ENCODE measurements at places on chromosomes 6 and 20.

DNA sequence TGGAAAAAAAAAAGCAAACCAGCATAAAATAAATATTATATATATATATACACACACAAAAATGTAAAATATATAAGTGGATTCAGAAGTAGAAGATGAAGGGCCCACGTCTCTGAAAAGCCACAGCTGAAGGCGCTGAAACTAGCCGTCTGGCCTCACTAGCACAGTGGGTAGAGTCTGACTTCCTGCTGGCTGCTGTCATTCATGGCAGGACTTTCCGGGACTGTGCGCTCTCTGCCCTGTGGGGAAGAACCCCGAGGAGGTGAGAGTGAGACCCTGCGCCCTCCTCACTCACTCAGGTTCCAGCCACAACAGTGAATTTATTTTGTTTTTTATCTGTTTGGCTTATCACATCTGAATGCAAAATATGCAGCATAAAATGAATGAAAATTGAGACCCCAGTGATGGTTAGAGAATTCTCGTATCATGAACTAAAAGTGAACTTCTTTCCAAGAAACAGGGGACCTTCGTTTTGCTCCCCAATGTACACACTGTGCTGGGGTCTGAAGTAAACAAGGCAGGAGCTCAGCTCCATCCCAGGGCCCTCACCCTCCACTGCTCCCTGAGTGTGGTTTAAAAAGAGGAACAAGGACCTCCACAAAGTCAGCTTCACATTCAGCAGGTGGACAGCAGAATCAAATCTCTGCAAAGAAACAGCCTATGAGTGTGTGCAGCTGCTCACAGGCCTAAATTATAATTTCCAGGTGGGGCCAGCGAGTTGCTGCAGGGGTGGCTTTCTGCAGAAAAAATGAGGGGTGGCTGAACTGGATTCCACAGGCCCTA is 1.3 kb upstream of the RAMACL start:
- DNase-seq: peak; percentile 72

GRCh38 chr6:115899730-115900282 is 160.9 kb downstream of the FRK start:
- no peak for DNase-seq

- DNase-seq: no peak
Observed at GRCh38 chr20:23652926-23653325, 15.2 kb upstream of the CST3 start.

DNA sequence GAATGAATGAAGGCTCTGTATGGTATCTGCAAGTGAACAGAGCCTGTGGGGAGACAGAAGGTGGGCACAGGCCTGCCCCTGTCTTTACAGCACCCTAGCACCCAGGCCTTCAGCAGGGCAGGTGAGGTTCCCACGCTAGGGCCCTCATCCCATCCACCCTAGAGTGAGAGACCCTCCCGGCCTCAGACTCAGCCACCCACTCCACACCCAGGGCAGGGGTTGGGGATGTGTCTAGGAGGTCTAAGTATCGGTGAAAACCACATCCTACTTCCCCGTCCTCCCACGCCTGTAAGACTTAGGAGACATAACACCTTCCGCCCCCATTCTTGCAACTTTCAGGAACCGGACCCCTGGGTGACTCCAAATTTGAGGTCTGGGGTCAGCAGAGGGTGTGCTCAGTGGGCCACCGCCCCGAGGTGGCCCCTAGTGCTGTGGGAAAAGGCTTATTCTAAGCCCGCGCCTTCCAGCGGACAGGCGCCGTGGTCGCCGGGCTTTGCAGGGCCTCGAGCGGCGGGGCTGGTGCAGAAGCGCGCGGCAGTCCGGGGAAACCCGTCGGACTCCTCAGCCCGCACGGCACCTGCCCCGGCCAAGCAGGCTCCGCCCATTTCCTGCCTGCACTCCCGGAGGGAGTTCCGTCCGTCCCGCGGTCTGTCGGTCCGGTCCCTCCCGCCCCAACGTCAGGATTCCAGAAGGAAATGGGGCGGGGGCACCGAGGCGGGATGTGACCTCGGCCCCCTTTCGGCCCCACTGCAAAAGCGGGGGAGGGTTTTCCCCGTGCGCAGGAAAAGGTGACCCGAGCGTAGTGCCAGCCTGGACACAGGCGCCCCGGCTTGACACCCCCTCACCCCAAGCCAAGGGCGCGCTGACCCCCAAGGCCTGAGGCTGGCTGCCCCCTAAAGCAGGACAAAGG is 868 bp downstream of the SAMD10 start:
- DNase-seq: peak; percentile 62

DNA sequence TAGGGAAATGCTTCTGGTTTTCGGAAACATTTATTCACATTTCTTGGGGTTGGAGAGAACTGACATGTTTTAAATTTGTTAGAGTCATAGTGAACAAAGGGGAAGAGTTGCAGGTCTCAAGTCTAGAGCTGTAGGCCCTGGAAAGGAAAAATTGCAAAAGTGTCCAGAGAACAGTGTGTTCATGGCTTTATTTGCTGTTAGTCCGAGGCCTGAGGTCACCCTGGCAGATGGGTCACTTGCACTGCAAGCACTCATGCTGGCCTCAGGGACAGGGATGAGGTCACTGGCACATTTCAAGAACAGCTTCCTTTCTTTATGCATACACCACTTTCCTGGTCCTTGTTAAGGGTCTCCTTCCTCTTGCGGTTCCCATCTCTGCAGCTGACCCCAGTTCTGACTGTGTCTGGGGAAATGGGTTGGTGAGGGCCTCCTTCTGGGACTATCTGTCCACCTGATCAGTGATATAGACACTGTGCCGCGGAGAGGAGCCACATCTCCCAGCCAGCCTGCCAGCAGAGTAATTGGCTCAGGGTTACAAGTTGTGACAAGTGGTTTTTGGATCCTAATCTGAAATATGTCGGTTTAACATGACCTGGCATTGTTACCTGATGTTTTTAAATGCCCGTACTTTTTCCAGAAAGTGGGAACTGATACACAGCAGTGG is 194.0 kb downstream of the EYA4 start:
- no peak for DNase-seq

GRCh38 chr6:127102299-127102698 is 16.2 kb upstream of the RSPO3 start:
- DNase-seq: peak; percentile 72

DNA sequence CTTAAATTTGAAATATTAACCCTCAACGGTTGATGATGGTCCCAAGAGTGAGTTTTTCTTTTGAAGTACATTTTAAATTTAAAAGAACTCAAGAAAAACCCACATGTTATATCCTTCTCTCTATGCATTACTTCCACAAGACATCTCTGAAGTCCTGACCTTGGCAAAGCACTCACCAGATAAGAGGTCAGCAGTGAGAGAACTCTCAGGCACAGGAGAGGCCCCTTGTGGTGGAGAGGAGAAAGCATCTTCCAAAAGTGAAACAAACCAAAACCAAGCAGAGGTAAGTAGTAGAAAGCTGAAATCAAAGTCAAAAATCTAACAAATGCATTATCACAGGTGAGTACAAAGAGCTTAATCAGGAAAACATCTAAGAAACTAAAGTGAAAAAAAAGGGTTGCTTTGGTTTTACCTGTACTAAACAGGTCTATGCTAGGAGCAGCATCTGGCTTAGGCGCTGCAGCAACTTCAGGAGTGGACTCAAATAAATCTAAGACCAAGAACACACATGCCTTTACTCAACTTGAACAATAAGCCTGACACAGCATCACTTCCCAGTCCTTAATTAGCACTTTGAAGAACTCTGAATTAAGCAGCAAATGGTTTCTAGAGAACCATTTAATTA is 80.5 kb downstream of the PRSS35 start:
- peak; percentile 45 for DNase-seq

DNA sequence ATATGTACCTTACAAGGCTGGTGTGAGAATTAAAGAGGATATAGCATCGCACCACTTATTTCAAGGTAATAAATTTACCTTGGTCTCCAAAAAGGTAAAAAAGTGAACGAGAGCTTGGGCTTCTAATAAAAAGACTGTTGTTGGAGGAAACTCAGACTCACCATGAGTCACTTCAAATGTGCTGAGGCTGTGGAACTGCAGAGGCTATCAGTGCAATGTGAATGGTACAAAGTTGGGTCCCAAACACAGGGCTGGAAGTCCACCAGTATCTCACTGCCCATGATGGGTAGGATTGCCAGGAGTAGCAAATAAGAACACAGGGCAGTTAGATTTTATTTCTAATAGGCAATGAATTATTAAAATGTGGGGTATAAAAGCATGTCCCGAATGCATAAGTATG is 200.6 kb downstream of the MAFB start:
- peak; percentile 58 for DNase-seq

DNA sequence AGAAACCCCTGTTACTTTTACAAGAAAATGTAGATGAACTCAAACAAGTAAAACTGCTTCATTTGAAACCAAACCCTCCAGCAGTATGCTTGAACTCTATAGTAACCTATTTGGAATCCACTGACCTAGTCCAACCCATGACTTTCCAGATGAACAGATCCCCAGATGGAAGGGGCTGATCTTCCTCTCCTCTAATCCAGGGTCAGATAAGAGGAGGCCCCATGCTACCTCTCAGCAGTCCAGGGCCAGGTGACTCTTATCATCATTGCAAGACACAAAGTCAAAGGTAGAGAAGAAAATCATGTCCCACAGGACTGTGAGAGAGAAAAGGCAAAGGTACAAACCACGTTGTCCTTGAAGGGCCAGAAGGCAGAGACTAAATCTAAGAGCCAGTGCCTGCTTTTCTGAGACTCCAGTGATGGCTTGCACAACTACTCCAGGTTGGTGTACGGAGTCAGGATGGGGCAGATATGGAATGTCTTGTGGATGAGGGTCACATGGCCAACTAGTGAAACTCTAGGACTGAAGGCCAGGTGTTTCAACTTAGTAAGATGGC is 81.4 kb upstream of the MYLIP start:
- no peak for DNase-seq

DNA sequence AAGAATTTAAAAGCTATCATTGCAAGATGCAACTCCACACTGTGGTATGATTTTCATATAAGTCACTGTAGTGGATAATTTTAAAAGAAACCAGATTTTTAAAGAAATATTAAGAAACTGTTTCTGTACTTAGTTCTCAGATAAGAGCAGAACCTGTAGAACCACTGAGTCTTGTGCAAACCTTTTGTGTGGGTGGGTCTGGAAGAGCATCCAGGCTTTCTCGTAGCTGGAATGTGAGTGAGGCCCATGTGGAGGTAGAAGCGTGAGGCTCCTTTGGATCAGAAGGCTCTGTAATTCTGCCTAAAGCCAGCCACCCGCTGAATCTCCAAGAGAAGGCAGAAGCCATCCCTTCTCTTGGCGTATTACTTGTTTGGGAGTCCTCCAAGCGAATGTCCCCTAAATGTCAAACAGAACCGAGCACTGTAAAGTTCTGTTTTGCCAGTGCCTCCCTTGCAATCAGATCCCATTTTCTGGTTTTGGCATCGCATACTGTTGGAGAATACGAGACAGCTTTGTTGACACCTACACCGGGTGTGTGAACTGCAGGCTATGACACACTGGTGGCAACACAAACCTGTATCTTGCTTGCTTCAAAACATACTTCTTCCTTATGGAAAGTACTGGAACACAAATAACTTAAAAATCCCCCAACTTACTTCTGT is 188.7 kb downstream of the FOXC1 start:
- DNase-seq: no peak

- DNase-seq: no peak
Observed at GRCh38 chr6:136089876-136090275, 160.2 kb downstream of the MTFR2 start.

- peak; percentile 63 for DNase-seq
Observed at GRCh38 chr20:11436113-11436905, 481.4 kb upstream of the BTBD3 start.

Measured in suppressor macrophage treated with lipopolysaccharide for 1 hour (primary cell).